IMR-90 (cell line): ENCODE measurements at places on chromosomes 2 and 18. TPM values are rescaled to one million over a fixed set of nuclear protein-coding genes. Genes with fewer than 3 reads are reported as not detected.

DNA sequence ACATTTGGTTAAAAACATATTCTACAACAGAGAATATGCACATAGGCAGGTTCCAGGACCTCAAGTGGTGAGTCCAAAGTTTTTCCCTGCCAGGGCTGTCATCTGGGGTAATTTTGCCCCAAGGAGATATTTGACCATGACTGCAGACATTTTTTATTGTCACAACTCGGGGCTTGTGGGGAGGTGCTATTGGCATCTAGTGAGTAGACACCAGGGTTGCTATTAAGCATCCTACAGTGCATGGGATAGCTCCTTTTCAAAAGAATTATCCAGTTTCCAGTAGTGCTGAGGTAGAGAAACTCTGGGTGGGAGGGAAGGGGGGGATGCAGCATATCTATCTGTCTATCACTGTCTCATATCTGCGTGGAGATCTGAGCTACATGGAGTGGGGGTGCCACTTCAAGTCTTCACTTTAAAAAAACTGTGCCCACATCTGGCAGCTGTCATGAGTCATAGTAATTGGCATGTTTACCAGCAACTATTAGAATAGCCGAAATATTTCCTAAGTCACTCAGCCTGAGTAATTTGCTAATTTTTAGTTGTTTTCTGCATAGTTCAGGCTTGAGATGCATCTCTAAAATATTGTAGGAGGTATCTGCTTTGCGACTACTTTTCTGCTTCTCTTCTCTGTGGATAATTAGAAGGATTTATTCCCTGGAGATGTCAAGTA is 254.0 kb upstream of the RBMS1 start:
- peak; percentile 62 for DNase-seq

The BMP10 gene
- not detected in 2 replicates for total RNA-seq

DNA sequence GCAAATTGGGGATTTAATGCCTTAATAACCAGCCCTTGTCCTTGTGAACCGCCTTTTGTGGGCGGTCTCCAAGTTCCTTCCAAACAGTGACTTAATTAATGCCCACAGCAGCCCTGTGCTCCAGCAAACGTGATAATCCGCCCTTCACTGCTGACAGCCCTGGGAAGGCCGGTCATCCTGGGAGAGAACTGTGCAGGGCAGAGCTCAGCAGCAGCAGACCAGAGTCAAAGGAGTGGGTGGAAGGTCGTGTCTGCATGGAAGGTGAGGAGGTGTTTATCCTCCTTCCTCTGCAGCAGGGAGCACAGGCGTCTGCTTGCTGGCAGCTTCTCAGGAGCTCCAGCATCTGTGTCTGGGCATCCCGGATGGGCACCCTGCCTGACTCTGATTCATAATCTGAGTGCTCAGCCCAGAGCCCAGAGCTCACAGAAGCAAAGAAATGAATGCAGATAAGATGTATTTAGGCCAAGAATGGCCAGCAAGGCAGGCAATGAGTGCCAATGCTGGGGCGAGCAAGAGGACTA is 270.0 kb upstream of the PXDN start:
- DNase-seq = no peak

DNA sequence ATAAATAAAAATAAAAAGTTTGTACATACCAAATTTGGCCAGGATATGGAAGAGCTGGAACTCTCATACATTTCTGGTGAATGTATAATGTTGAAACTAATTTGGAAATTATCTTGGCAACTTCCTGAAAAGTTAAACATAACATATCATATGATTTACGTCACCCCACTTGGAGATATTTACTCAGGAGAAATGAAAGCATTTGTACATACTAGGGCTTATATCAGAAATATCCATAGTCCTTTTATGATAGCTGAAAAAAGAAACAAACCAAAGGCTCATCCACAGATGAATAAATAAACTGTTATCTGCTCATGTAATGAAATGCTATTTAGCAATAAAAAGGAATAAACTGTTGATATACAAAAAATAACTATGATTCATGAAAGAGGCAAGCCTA is 318.2 kb upstream of the NRXN1 start:
- peak; percentile 91 for DNase-seq

The MATN3 gene
- 0.90 and 1.1 TPM in 2 replicates for total RNA-seq
